ENCODE measurements at places on chromosomes 6 and 20.
A peak's percentile ranks its signal among the peaks of the same experiment; 100 is the strongest.

- no peak for DNase-seq
Observed at GRCh38 chr6:139540894-139541293, 166.4 kb upstream of the CITED2 start.

DNA sequence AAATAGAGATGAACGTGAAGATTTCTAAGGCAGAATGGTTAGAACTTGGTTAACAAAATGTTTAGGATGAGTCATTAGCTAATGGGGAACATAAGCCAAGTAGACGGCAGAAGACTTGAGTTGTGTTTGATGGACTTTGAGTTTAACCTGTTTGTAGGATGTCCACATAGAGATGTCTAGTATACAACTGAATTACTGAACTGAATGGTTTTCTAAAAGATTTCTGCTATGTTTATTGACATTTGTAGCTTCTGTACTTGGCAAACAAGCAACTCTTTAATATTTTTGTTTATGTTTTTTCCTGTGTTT is 54.5 kb upstream of the DYNLRB1 start:
- no peak for DNase-seq

DNA sequence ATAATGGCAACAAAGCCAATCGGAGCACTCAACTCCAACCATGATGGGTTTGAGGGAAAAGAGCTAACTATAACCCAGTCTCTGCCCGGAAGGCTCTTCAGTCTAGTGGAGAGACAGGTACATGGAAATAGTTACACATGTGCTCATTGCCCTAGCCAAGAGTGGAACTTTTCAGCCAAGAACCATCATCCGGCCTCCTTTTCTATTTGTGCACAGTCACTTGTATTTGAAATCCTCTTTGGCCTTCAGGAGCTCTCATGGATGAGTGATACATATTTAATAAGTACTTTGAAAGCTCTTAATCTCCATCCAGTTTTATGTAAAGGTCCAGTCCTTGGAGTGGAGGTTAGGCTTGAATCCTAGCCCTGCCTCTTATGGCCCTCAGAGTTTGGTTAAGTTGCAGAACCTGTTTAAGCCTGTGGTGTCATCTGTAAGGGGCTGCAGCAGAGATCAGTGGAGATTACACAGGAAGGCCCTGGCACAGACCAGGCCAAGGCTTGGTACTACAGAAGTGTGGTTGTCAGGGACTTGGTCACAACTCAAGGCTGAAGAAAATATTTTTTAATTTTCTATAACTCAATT is 72.3 kb upstream of the SMLR1 start:
- DNase-seq: no peak

DNA sequence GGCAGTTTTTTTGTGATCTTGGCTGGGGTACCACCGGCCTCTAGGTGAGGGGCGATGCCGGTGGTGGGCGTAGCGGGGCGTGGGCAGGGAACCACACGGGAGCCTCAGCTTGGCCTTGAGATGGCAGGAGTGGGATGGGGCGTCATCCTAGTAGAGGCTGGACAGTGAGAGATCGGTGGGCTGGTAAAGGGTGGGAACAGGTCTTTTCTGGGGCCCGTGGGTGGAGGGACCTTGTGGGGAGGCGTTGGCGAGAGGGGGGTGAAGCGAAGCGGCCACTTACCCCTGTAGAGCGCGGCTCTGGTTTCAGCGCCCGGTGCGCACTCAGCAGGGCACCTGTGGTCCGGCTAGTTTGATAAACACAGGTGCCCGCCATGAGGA is 12.0 kb downstream of the ITPR3 start:
- DNase-seq: no peak

DNA sequence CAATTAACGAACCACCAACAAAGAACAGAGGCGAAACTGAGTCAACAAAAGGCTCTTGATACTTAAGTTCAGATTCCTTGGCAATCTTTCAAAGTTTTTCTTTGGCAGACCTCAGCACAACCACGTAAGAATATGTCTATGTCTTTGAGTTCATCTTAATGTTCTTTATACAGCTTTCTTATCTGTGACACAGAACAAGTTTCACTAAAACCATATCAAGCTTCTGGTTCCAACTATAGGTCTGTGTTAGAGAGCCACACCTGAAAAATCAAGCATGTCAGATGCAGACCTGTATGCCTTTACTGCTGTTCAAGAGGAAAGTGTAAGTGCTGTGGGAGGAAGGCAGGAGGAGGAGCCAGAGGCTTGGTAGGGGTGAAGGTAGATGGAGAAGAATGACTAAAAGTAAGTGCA is 271.3 kb downstream of the KHDC1L start:
- DNase-seq: peak; percentile 65

GRCh38 chr6:105974986-105975385 is 111.2 kb upstream of the PRDM1 start:
- peak; percentile 23 for DNase-seq

GRCh38 chr6:75882734-75883133 is 133.7 kb downstream of the MYO6 start:
- DNase-seq: peak; percentile 68

GRCh38 chr20:5041433-5041832 is 40.1 kb upstream of the SLC23A2 start:
- DNase-seq: peak; percentile 77

- DNase-seq: no peak
Observed at GRCh38 chr6:42419490-42420280, 32.0 kb downstream of the TRERF1 start.

GRCh38 chr6:111784433-111784832 is 88.8 kb downstream of the FYN start:
- no peak for DNase-seq

DNA sequence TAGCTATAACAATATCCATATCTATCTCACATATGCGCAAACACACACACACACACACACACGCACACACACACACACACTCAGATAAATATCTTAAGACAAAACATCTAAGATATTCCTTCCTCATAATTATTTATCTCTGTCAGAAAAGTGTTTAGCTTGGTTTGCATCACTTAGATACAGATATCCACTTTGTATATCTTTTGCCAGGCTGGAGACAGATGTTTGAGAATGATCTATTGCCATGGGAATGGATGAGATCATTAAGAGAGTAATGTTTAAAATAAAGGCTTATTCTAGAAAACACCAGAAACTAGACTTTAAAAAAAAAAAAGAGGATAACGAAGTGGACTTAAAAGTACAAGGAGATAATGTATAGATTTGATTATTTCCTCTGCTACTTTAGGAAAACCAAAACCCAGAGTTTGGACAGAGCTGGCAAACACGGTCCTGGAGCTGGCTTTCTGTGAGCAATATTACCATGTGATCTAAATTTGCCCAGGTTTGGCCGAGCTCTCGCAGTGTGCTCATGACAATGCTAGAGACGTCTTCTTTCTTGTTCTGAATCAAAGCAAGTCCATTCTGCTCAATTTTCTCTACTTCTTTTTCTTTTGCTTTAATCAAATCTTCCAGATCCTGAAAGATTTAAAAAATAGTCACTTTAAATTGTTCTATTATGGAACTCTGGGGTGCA is 411.8 kb downstream of the SYNE1 start:
- DNase-seq: no peak

DNA sequence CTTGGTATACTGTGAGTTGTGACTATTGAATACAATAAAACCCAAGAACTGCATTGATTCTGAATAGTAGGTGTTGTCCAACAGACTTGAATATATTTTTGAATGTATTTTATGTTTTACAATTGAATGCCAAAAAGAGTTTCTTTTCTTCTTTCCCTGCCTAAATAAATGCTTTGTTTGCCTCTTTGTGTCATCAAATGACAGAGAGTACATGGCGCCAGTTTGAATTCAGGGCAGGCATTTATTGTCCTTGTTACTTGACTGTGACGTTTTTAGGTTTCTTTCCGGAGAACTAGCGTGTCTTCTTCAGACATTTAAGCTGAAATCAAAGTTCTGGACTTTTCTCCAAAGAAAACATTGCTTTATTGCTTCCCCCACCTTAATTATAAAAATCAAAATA is 16.6 kb downstream of the KIF3B start:
- no peak for DNase-seq

- no peak for DNase-seq
Observed at GRCh38 chr6:107398001-107398400, 61.4 kb downstream of the PDSS2 start.

DNA sequence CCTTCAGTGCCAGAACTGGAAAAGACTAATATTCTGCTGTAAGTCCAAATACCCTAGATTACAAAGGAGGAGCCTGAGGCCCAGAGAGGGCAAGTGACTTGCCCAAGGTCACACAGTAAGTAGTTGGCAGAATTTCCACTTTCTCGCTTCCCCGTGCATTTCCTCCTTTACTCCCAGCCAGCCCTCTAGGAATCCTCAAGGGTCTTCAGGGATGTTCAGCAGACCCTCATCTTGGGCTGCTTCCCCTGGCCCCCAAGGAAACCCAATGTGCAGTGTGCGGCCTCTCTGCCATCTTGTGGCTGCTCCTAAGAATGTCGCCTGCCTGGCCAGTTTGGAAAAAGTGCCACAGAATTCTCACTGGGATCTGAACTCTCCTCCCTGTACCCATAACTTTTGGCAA is 217.7 kb upstream of the LRFN2 start:
- DNase-seq: no peak

- DNase-seq: no peak
Observed at GRCh38 chr6:18445228-18445627, 58.1 kb downstream of the RNF144B start.

DNA sequence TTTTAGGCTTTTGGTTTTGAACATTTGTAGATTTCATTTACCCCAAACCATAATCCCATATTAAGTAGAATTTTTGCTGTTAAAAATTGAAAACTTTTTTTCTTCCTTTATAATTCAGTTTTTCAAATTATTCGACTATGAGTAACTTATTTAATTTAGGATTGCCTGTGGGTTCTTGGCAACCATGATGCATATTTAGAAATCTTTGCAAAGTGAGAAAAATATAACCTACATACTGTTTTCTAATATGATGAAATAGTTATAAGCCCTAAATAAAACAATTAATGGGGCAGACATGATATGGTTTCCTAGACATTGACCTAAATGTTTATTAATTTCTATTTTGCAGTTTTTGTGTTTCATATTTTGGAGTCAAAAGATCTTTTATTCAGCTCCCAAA is 23.6 kb downstream of the NEDD9 start:
- DNase-seq: peak; percentile 48

- DNase-seq: no peak
Observed at GRCh38 chr6:53603386-53604116, 58.6 kb upstream of the GCLC start.

GRCh38 chr6:106599440-106599839 is 29.9 kb downstream of the RTN4IP1 start:
- DNase-seq: no peak

DNA sequence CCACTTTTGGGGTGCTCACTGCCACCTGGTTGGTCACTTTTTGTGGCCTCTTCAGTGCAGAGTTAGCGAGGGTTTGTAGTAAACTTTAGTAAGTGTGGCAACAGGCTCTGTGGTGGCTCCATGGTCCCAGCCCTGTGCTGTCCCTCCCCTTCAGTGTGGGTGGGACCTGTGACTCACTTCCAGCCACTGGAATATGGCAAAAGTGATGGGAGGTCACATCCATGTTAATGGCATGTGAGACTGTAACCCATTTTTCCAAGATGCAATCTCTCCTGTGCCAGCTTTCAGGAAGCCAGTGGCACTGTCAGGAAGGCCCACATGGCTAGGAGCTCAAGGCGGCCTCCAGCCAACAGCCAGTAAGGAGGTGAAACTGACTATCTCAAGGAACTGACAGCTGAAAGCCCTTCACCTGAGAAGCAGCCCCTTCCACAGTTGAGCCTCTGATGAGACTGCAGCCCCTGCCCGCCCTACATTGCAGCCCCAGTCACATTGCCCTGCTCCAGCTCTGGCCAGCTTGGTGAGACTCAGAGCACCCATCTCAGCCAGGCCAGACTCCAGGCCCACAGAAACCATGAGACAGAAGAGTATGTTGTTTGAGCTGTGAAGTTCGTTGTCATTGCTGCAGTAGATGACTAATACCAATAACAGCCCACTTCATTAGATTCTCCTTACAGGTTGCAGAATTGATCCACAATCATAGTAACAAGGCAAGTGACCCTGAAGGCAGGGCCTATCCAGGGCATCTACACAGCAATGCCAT is 13.1 kb upstream of the CST7 start:
- no peak for DNase-seq
